ENCODE measurements at places on chromosomes 11 and 22.

- no peak for DNase-seq
Observed at GRCh38 chr22:41106122-41106968, 14.0 kb downstream of the EP300 start.

- peak; percentile 11 for DNase-seq
Observed at GRCh38 chr22:32106930-32107329, 52.2 kb downstream of the C22orf42 start.

DNA sequence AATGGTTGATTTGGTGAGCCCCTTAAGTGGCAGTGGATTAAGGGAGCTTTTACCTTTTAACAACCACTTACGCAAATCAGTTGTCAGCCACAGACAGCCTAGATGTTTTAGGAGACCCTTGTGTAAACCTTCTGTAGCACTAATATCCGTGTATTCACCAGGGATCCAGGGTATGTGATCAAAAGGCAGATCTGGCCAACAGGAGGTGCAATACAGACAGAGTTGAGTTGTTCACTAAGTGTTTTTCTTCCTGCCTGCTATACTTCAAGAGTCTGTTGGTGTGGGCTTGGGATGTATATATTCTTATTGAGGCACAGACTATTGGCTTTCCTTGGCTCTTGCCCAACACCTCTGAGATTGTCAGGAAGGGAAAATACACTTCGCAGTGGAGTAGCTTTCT, 175.1 kb downstream of the FAT3 start:
- no peak for DNase-seq

DNA sequence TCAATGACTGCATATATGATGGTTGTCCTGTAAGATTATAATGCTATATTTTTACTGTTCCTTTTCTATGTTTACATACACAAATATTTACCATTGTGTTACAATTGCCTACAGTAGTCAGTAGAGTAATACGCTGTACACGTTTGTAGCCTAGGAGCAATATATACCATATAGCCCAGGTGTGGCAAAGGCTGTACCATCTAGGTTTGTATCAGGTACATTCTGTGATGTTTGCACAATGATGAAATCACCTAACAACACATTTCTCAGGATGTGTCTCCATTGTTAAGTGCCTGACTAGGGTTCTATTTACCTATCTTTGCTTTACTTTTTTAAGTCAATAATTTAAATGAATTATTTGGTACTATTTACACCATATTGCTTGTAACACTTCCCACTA, 21.9 kb downstream of the PRR5L start:
- no peak for DNase-seq

- peak; percentile 16 for DNase-seq
Observed at GRCh38 chr11:46235777-46236688, 41.4 kb upstream of the CREB3L1 start.

GRCh38 chr11:47398551-47398950, 9.8 kb upstream of the SLC39A13 start:
- DNase-seq = no peak

- no peak for DNase-seq
Observed at GRCh38 chr11:124211321-124211720, 28.2 kb downstream of the OR10D3 start.

DNA sequence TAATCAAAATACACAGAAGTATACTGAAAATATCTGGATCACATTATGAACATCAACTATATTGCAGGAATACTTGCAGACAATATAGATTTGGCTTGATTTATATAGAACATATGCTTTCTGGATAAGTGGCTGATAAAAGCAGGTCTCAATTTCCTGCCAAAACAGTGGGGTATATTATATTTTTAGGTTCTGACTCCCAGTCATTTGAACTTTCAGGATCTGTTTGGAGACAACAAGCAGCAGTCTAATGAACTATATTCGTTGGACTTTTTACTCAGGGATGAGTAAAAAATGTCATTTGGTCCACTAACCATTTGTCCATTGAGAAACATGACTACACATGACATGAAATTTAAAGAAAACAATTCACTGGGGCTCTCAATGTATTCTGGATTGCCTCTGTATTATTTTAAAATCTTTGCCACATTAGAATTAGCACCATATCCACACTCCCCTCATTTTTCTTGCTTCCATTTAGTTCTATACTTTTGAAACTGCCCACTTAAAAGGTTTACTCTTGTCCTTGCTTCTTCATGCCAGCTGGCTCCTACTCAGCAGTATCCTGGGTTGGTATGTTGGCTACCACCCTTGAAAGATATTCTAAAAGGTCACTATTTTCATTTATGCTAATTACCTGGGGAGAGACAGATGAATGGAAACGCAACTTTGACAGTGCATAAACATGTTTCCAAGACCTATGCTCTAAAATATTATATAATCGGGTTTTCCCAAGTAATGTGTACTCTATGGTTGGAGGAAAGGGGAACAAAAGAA, 153.0 kb downstream of the APOL5 start:
- DNase-seq = no peak

DNA sequence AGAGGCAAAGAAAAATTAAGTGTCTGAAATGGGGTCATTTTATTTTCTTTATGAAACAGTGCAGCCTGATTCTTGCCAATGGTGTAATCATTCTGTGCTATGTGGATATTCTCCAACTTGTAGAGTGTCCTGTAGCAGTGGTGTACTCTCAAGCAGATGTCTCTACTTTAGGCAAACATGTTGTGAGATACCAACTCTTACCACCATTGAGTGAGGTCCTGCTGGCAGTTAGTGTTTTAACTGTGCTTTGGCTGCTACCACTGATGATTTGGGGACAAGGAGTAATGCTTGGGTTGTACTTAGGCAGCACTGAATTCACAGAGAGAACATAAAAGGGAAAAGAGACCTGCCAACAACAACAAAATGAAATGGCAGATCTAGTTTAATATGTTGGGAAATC, 122.5 kb downstream of the APIP start:
- no peak for DNase-seq

DNA sequence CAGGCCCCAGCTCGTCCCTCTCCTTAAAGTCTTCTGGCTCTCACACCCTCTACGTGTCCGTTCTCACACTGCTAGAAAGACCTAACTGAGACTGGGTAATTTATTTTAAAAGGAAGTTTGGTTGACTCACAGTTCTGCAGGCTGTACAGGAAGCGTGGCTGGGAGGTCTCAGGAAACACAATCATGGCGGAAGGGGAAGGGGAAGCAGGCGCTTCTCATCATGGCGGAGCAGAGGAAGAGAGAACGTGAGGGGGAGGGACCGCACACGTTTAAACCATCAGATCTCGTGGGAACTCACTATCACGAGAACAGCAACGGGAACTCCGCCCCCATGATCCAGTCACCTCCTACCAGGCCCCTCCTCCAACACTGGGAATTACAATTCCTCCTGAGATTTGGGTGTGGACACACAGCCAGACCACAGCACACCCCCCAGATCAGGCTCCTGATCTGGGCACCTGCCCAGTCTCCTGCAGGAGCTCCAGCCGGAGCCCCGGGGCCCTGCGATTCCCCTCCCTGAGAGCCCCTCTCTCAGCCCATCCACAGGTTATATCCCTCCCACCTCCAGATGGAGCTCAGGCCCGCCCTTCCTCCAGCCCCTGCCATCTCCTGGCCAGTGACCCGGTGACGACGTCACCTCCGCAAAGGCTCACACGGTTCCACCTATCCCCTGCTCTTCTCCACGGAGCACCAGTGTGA, 170.2 kb downstream of the BRD1 start:
- DNase-seq = no peak

DNA sequence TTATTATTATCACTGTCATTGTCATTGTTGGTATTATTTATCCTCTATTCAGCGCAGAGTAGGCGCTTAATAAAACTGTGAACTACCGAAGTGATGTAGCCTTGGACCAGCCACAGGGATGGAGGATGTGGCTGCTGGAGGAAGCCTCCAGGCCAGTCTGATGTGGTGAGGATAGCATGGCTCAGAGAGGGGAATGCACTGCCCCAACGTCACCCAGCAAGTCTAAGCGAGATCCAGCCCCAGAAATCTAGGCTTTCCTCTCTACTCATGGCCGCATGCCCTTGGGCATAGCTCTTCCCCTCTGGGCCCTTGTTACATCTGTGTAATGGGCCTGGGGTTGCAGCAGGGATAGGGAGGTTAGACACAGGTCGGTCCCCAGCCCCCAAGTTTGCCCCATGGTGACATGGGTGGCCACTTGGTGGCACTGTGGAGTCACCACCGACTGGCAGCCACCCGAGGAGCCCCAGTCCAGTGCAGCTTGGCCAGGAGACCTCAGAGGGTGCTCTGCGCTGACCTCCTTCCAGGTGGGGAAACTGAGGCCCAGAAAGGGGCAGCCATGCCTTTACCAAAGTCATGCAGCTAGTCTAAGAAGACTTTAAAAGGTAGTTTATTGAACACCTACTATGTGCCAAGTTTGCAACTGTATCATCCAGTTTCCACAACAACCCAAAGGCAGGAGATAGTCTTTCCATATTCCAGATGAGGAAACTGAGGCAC, 395.7 kb downstream of the MN1 start:
- peak; percentile 74 for DNase-seq

- DNase-seq = peak; percentile 97
Observed at GRCh38 chr11:47415949-47416472, 7.6 kb downstream of the SLC39A13 start.

- peak; percentile 66 for DNase-seq
Observed at GRCh38 chr11:131042041-131042390, 125.7 kb upstream of the SNX19 start.

GRCh38 chr11:35304900-35305460, 114.4 kb downstream of the SLC1A2 start:
- no peak for DNase-seq

DNA sequence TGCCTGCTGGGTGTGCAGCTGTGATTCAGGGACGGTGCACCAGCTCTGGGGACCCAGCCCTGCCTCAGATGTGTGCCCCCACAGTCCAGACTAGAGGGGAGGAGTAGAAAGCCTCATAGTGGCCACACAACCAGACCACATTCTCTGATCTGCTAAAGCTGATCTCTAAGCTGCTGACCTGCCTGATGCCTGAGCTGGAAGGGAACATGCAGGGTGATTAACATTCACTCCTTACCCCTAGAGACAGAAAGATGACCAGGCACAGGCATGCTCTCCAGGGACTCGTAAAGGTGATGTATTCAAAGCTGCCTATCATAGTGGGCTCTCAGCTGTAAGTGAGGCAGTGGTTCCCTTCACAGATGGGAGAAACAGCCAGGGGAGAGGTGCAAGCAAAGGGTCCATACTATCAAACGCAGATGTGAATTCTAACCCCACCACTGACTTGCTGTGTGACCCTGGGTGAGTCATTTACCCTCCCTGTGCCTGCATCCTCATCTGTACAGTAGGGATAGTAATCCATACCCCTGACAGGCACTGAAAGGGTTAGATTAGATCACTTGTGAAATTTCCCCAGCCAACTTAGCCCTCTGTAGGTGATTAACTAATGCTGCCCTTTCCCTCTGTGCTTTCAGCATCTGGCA, 29.0 kb upstream of the LRRC32 start:
- no peak for DNase-seq

GRCh38 chr11:19394525-19395016, 153.8 kb upstream of the E2F8 start:
- no peak for DNase-seq

- no peak for DNase-seq
Observed at GRCh38 chr22:42724062-42724461, 3.4 kb upstream of the A4GALT start.

- no peak for DNase-seq
Observed at GRCh38 chr11:134686460-134687061, 274.5 kb upstream of the B3GAT1 start.

GRCh38 chr11:65791719-65792213, 4.9 kb downstream of the OVOL1 start:
- DNase-seq = no peak

DNA sequence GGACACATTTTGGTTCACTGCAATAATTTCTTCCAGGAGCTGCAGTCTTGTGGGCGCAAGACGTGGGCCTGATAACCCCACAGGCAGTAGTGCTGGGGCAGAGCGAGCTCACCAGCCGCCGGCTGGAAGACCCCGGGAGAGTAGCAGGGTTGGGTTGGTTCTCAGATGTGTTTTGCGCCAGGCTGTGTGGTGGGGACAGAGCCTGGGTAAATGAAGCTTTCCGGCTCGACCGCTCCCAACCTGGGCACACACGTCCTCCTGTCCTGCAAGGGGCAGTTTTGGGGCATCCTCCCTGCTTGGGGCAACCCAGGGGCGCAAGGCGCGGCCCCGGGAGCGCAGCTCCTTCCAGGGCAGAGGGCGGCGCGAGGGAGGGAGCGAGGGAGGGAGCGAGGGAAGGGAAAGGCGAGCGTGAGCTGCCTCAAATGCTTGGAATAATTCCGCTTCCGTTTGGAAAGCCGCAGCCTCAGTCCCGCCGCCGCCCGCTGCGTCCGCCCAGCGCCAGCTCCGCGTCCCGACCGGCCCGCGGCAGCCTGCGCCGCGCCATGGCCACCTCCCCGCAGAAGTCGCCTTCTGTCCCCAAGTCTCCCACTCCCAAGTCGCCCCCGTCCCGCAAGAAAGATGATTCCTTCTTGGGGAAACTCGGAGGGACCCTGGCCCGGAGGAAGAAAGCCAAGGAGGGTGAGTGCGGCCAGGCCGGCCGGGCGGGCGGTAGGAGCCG, at the start of gene PARVA:
PARVA (plus strand) TSS at position 466 of the 718 bp plus-strand sequence; CDS start at position 543, 77 bp downstream.
- DNase-seq = peak; percentile 94

DNA sequence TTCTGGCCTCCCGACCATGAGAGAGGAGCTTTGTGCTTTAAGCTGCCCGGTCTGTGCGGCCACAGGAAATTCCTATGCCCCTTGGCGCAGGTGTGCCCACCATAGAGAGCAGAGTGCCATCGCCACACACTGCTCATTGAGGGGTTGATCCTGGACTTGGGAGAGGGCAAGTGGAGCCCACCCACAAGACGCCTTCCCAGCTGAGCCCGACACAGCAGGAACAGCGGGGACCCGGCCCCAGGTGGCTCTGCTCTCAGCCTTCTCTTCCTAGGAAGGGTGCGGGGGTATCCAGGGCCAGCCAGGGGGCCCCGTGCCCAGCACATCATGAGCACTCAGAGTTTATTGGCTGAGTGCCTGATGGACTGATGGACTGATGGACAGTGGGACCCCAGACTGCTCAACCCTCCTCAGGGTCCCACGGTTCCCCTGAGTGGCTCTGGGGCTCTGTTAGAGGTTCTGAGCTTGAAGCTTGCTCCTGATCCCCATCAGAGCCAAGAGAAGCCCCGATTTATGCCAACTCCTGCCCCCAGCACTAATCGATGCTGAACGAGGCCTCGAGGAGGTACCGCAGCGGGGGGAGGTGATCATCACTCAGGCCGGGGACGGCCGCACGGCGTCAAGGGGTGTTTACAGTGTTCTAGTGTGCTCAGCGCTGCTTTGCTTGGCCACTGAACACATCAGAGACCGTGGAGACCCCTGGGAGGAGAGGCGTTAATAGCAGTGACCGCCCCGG, 13.5 kb upstream of the MRGPRD start:
- DNase-seq = no peak

- DNase-seq = peak; percentile 54
Observed at GRCh38 chr11:119316729-119317591, at the start of gene MCAM. MCAM (minus strand) TSS chr11:119317130; CDS start chr11:119317101, 29 bp downstream.

- DNase-seq = no peak
Observed at GRCh38 chr11:75858042-75858441, 43.0 kb downstream of the UVRAG start.

- no peak for DNase-seq
Observed at GRCh38 chr11:3826721-3827120, 14.0 kb downstream of the RHOG start.

All from adipocyte (in vitro differentiated cells).